ENCODE measurements at places on chromosomes 12 and 14.

DNA sequence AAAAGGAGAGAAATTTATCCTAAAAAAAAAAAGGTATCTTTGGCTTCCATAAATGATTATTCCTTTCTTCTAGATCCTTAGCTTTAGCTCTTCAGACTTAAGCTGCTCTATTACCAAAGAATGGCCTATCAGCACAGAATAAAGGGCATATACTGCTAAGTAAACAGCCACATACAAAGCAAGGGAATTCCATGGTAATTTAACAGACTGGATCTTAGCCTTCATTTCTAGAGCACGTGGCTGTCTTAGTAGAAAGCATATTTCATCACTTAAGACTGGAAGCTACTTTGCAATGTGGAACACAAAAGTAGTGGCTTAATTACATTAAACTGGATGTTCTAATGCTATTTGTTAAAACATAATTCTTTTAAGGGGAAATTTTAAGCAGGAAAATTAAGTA lies 23.1 kb downstream of the TMED10 start:
- DNase-seq = no peak

DNA sequence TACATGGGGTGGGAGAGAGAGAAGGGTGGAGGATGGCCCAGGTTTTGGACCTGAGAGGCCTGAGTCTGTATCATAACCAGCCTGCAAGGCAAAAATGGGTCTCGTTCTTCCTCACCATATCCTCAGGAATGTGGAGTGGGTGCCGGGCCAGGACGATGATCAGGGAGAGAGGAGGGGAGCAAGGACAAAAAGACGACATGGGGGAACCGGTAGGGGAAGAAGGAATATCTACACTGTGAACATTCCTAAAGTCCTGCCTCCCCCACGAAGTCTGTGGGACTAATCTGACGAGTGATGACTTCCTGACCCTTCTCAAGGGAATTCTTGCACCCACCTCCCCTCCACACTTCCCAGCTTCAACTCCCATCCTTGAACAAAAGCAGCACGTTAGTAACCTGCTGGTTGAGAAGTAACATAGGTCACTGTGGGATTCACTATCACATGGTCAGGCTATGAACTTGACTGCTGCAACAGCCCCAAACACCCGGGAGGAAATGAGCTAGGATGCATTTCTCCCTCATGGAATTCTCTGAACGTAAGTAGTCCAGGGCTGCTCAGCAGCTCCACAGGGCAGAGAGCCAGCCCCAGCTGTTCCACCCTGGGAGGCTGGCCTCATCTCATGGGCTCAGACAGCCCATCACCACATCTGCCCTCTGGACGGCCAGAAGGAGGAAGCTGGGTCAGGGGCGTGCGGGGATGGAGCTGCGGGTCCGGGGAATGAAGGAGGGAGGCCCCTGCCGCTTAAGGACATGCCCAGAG lies 36.8 kb upstream of the VWF start:
- DNase-seq = no peak

- DNase-seq = no peak
These were observed 42.4 kb downstream of the FAM186A start for GRCh38 chr12:50353869-50354593.

- no peak for DNase-seq
These were observed 92.8 kb downstream of the DIO3 start for GRCh38 chr14:101654051-101654450.

DNA sequence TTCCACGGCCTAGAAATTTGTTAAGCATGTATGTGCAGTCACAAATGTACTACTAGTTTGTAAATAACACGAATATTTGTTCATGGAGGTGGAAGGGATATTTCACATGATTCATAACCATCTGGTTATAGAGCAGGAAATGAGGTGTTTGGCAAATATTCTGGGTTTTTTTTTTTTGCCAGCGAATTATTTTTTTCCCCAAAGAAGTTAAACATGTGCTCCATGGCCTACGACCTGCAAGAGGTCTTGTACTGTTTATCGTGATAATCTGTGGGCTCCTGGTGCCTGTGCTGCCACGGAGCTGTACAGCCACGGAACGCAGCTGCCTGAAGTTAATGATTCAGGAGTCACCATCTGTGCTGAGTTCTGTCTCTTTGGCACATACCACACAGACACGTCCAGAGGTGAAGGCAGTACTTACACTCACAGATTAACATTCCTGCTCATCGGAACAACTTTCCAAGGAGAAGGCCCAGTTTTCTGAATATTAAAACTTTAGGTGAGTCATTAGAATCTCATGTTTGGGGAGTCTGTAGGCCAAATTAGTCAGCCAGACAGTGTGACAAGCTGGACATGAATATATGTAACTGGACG lies 156.3 kb downstream of the TMX1 start:
- DNase-seq = no peak

- DNase-seq = no peak
These were observed 107.5 kb downstream of the PHLDA1 start for GRCh38 chr12:75923964-75924666.

- DNase-seq = no peak
These were observed 128.5 kb downstream of the TBX3 start for GRCh38 chr12:114555451-114555850.

DNA sequence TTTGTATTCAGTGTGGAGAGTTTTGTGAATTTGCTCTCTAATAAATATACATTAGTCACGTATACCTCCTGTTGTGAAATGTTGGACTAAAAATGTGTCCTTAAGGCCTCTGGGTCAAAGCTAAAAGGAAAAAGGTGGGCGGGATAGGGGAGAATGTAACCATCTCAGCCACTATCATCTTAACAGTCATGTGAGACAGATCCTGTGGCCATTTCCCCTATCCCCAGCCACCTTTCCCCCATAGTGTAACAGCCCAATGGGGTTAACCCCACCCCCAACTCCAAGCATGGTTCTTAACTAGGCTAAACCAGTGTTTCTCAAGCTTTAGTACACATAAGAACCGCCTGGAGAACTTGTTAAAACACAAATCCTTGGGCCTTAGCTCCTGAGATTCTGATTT lies 6.5 kb upstream of the ITPR2 start:
- no peak for DNase-seq

- no peak for DNase-seq
These were observed 83.7 kb downstream of the TMTC3 start for GRCh38 chr12:88225776-88226175.

DNA sequence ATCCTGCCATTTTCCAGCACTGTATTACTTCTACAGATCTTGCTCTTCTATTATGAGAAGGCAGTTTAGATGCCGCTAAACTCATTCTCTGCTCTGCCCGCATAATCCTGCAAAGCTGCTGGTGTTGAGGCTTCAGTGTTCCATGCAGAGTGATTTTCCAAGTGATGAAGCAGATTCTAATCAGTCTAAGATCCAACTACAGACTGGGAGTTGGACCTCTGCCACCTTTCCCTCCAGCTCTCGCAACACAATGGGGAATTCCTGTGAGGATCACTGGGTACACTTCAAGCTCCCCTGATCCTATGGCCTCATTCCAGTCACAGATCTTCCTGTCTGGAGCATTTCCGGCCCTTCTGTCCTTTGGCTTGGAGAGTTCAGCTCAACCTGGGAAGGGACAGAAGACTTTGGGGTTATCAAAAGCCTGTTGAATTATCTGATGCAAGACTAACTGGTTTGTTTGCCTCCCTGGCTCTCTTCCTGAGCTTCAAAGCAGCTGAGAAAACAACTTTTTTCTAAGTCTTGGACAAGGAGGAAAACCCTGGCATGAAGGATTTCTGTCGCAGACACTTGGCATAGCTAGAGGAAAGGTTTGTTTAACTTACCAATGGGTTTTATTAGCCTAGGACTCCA lies 333.9 kb downstream of the ZFP36L1 start:
- DNase-seq = peak; percentile 32

- no peak for DNase-seq
These were observed 1089.5 kb downstream of the BCL11B start for GRCh38 chr14:98182393-98183055.

- DNase-seq = no peak
These were observed 23.6 kb downstream of the ARMH4 start for GRCh38 chr14:58128416-58128815.

- DNase-seq = no peak
These were observed 131.7 kb downstream of the LLPH start for GRCh38 chr12:65998536-65999530.

DNA sequence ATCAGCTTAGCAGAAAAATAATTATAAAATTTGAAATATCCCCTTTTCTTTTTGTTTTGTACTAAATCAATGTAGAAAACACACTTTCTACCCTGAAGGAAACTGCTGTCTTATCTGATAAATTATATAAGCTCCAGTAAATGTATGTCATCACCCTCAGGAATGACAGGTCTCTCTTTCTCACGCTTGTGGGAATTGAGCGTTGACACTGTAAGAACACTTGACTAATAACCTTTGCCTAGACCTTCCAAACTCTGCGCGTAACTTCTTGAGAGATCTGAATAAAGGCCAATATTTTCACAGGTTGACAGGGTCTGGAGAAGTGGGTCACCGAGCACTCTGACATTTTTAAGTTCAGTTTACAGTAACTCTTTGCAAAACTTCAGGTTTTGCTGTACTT lies 138.5 kb downstream of the BCAT1 start:
- no peak for DNase-seq

DNA sequence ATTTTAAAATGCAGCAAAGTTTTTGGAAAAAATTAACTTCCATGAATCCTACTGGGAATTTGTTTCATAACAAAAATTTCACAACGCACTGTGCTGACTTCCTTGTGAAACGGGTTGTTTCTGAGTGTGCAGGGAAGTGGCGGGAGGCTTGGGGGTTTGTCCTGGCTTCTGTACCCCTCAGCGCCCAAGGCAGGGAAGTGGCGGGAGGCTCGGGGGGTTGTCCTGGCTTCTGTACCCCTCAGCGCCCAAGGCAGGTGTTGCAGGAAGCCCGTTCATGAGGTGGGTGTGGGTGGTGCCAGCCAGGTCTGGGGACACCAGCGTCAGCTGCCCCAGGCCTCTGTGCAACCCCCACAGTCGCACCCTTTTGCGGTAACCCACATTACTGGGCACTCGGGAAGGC lies 25.1 kb downstream of the ADGRD1 start:
- no peak for DNase-seq

Data from NCI-H510A (cell line).